ENCODE measurements at places on chromosomes 7 and 10. TPM values are rescaled to one million over a fixed set of nuclear protein-coding genes. Genes with fewer than 3 reads are reported as not detected.

- peak; percentile 67 for DNase-seq
Observed at GRCh38 chr10:116099023-116099420, 174.0 kb downstream of the GFRA1 start.

DNA sequence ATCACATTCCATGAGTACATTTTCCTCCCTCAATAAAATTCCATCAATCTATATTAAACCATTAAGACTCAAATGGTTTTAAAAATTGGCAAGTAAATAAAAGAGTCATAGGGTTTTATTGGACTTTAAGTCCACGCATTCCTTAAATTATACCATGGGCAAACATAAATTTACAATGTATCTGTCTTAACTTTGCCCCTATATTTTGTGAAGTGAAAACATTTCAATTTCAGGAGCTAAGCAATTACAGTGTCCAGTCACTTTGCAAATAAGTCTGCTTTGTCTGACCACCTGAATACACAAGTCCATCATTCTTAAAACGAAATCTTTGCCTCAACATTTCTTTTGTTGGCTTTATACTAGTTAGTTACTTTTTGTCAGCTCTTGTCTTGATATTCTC lies 197.5 kb upstream of the SEMA3D start:
- no peak for DNase-seq

DNA sequence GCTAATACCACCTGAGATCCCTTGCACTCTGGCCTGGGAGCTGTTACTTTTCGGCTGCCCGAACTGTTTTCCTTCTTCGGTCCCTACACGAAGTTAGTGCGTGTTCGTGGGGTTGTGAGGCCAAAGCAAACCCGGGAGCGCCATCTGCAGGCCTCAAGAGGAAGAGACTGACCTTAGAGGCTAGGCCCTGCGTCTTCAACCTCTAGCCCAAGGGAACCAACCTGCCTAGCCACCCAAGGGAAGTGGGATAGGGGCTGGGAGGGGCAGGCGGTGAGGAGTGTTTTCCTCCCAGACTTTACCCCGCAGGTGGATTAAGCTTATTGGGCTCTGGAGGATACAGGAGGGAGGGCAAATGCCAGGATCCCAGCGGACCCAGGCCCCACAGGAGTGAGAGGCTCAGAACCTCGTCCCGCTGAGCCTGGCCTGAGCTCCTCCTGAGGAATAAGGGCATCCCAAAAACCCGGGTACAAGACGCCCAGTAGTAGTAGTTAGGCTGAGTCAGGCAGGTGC lies 1.7 kb upstream of the PAX2 start:
- peak; percentile 56 for DNase-seq

- no peak for DNase-seq
Observed at GRCh38 chr7:159112136-159113011, 32.3 kb downstream of the VIPR2 start.

GRCh38 chr7:37432281-37432920 lies 16.3 kb downstream of the ELMO1 start:
- DNase-seq = peak; percentile 63

GRCh38 chr7:140016540-140016939 lies 46.2 kb downstream of the PARP12 start:
- no peak for DNase-seq

DNA sequence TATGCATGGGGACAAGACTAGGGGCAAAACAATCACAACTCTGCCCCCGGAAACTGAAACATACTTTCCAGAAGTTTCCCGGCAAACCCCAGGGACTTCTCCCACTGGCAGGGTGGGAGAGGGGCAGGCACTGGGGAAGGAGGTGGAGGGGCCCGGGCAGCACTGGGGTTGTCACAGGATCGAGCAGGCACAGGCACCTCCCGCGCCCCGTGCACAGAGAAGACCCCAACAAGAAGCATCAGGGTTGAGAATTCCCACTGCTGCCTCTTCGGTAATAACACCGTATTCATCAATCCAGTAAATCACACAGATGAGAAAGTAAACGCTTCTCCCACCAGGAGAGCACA lies 490.5 kb downstream of the PTPRN2 start:
- DNase-seq = no peak

DNA sequence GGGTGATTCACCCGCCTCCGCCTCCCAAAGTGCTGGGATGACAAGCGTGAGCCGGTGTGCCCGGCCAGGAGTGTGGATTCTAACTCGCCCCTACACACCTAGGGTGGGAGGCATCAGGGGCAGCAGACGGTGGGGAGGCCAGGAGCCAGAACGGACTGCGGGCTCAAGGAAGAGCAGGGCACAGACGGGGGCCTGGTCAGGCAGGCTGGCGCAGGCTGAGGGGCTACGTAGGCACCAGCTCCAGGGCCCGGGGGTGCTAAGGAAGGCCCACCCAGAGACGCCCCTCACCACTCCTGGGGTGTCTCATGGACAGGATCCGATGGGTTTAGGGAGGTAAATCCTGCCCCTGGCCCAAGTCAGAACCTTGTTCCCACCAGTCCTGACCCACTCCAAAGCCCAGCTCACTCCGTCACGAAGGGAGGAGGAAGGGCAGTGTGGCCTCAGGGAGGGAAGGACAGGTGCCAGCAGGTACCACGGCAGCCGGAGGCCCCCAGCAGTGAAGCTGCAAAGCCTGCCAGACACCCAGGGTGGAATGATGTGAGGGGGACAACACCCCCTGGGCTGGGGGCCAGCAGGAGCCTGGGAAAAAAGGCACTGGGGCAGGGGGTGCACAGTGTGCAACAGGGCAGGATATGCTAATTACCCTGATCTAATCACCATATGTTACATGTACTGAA lies 251.4 kb downstream of the MAD1L1 start:
- no peak for DNase-seq

DNA sequence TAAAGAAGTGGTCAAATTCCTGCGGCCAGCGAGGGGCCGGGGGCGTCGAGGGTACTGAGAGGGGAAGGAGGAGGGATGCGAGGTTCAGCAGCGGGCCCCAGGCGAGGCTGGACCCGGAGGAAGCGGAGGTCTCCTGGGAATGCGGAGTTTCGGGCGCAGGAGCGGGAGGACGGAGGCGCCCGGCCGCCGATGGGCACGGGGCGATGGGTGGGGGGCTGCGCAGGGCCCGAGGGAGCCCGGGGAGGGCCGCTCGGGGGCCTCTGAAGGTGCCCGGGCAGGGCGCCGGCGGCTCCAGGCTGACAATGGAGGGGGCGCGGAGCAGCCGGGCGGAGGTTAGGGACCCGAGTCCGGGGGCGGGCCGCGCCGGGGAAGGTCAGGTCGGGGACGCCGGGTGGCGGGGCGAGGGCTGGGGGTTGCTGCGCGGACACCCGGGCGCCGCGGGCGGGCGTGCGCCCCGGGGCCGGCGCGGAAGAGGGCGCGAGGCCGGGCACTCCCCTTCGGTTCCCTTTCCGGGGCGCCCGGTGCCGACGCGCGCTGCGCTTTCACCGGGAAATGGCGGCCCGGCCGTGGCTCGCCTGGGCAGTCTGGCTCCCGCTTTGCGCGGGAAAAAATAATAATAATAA lies 683 bp downstream of the MACROH2A2 start:
- DNase-seq = peak; percentile 22

- no peak for DNase-seq
Observed at GRCh38 chr7:34806831-34807230, 148.8 kb downstream of the NPSR1 start.

DNA sequence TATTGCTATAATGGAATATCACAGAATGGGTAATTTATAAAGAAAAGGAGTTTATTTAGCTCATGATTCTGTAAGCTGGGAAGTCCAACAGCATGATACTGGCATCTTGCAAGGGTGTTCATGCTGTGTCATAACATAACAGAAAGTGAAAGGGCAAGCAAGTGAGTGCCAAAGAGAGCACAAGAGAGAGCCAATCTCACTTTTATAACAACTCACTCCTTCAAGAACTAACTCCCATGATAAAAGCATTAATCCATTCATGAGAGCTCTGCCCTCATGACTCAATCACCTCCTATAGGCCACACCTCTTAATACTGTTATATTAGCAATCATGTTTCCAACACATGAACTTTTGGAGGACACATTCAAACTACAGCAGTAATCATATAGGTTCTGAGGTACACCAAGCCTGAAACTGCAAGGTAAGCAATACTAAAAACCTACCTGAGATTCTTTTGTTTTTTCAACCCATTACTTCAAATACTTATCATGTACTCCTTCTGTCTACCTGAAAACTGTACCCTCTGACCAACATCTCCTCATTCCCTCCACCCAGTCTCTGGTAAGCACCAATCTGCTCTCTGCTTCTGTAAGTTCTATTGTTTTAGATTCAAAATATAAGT lies 219.7 kb downstream of the MTERF1 start:
- no peak for DNase-seq

DNA sequence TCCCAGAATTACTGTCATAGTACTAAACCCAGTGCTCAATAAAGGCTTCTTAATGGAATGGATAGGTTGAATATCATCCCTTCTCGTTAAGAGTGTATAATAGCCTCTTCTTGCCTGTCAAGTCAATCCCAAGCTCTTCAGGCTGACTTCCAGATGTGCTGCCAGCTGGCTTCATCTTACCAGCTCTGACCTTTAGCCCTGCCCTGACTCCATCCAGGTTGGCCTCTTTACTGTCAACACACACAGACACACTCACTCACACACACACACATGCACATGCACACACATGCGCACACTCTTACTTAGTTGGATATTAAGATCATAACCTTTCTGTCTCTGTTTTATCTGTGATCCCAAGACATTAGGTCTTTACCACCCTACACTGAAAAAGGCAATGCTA lies 49.1 kb downstream of the ASB4 start:
- DNase-seq = no peak

DNA sequence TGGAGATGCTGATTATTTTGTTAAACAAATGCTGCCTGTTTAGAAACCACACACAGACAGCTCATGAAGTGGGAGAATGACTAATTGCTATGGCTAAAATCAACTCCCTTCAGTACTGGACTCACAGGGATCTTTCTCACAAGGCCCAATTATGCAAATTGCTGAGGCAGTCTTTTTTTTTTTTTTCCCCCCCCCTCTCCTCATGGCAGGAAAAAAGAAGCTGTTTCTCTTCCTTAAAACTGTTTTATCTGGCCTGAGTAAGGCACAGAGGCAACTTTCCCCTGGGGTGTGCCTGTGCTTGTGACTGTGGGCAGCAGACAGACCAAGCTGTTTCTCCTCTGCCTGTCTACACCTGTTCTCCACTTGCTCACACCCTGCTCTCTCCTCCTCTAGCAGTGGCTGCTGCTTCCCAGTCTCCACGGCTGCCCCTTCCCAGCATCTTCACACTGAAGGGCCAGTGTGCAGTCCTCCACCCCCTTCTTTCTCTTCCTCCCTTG lies 65.4 kb upstream of the STEAP1B start:
- peak; percentile 68 for DNase-seq

GRCh38 chr10:101611096-101611905 lies 23.2 kb downstream of the DPCD start:
- DNase-seq = no peak

DNA sequence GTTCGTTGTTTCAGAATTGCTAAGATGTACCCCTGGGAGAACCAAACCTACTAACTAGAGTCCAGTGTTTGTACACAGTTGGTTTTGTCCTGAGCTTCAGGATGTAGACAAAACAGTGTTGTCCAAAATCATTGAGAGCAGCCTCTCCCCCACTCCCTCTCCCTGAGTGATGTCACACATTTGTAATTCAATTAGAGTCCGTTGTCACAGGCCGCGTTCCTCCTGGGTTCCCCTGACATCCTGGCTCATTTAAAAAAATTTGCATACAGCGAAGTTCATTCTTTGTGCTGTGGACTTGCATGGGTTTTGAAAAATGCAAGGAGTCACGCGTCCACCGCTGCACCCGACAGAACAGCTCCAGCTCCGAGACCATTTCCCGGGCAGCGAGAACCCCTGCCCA lies 10.3 kb downstream of the GRIFIN start:
- no peak for DNase-seq

DNA sequence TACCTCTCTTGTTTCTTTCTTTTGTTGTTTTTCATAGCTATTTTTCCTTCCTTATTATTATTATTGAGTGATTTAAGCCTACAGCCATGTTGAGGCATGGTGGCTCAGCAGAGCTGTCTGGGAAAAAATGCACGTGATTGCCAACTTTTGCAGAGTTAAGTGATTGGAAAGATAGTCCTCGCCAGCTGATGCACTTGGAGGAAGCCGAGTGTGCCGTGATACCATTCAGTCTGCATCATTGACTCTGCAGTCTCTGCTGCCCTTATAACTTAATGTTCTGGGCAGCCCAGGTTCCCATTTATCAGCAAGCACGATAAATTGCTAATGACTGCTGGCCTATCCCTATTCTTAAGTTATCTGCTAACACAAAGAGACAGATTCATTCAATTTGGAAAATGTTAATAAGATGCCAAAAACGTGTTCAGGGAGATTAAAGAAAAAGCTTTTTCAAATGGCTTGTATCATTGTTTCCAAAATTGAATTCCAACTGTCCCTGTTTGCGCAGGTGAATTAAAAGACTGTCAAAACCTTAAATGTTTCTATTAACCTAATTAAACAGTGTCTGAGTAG lies 232.9 kb upstream of the NPY start:
- no peak for DNase-seq

- no peak for DNase-seq
Observed at GRCh38 chr10:43259213-43259991, 7.5 kb downstream of the RASGEF1A start.

DNA sequence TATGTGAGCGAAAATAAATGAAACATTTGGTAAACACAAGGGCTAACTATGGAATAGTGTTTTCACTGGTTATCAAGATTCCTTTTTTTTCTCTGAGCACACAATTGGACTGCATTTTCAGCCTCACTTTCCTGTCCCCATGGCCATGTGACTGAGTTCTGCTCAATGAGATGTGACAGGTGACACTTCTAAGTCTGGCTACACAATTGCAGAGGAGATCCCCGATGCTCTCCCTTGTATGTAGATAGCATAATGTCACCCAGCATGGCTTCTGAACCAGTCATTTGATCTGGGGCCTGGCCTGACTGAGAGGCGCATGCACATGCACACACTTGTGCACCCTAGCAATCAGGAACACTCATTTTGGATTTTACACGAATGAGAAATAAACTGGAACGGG lies 581.8 kb downstream of the GRID1 start:
- no peak for DNase-seq

GRCh38 chr10:126551202-126551601 lies 119.3 kb downstream of the C10orf90 start:
- no peak for DNase-seq

DNA sequence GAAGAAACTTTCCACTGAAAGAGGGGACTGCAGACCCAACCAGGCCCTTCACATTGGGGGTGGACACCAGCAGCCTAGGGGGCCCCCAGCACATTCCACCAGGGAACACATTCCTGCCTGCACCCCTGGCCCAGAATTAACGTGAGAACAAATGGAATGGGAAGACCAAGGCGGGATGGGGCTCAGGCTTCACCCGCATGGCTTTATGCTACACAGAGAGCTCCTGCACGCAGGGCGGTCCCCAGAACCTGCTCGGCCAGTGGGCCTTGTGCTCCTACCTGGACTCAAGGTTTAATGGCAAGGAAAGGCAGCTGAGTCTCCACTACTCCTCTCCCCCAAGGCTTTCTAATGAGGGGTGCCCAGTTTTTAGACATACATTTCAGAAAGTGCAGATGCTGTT lies 146.3 kb upstream of the GPR26 start:
- DNase-seq = no peak

AKR1C8 gene
- not detected for polyA plus RNA-seq

GPR15LG gene
- not detected for polyA plus RNA-seq

CDH23 gene
- polyA plus RNA-seq = 3.4 TPM

IL6 gene
- polyA plus RNA-seq = 0.18 TPM

MDFIC gene
- 34.0 TPM for polyA plus RNA-seq

NFE2L3 gene
- polyA plus RNA-seq = 2.0 TPM
